Panc1 (cell line): ENCODE measurements at places on chromosomes 11 and 22.
A peak's percentile ranks its signal among the peaks of the same experiment; 100 is the strongest.

DNA sequence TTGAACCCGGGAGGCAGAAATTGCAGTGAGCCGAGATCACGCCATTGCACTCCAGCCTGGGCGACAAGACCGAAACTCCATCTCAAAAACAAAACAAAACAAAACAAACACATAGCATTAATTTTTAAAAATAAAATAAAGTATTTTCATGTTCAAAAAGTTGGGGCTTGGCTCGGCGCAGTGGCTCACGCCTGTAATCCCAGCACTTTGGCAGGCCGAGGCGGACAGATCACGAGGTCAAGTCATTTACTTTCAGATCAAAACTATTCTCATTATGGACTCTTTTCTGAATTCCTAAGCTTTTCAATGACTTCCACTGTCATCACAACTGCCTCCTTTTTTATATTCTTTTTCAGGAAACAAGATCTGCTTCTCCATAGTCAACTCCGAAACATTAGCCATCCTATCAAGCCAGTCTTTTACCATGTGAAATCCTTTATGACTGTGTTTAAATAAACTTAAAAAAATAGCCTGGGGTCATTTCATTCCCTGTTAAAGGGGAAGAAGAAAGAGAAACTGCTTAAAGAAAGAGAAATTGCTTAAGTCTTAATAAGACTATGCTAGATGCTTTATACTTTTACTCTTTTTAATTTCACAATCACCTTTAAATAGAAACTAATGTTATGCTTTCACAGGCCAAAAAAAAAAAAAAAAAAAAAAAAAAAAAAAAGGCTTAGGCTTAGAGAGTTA is 13.1 kb upstream of the CHRNA10 start:
- no peak for DNase-seq

GRCh38 chr11:12810568-12810894 is 136.3 kb downstream of the TEAD1 start:
- DNase-seq: no peak

DNA sequence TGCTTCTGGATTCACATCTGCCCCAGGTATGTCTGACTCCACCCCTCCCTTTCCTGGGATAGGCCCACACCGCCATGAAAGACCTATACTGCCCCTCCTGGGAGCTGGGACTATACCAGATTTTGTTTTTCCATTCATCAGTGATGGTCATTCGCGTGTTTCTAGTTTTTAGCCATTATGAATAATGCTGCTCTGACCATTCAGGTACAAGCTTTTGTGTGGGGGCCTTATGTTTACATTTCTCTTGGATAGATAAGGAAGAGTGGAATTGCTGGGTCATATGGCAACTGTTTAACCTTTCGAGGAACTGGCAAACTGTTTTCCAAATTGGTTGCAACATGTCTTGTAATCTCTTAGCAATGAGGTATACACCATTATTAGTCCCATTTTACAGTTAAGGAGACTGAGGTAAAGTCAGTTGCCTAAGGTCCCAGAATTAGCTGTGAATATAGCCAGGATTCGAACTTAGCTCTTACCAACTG is 1.2 kb upstream of the TBC1D10A start:
- no peak for DNase-seq

GRCh38 chr11:7833527-7833926 is 36.8 kb upstream of the OR5P2 start:
- no peak for DNase-seq

GRCh38 chr11:44775366-44775984 is 48.7 kb downstream of the TSPAN18 start:
- DNase-seq: peak; percentile 27

DNA sequence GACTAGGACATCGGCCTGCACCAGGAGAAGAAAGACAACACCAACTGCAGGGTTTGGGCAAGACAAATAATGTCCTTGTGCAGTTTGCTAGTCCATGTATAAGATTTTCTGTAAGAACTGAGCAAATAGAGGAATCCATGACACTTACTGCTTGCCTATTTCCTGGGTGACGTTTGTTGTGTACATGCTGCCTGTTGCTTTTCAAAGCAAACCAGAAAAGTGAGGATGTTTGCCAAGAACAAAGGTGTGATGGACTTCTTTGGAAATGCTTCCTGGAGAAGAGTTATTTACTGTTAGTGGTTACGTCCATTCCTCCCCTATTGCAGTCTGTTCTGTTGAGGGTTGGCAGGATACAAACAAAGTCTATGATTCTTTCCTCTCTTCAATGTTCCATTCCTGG is 126.5 kb downstream of the CASP12 start:
- DNase-seq: no peak

- DNase-seq: no peak
Observed at GRCh38 chr11:128624269-128625175, 37.2 kb upstream of the ETS1 start.

- no peak for DNase-seq
Observed at GRCh38 chr22:34072585-34072984, 152.3 kb upstream of the LARGE1 start.

GRCh38 chr22:40233886-40234285 is 56.2 kb downstream of the TNRC6B start:
- no peak for DNase-seq

DNA sequence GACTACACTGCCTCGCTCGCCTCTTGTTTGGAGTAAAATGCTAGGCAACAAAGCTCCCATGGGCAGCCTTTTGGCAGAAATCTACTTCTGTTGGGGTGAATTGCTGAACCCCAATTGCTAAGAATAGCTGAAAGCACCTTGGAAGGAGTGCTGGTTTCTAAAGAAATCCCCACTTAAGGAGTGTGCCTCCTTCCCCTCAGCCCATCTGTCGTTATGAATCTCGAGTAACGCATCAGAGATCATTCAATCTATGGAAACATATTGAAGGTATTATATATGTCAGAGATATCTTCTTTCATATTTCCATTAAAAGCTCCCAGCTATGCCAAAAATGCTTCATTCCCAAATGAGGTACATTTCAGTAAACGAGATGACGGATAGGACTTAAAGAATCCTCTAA is 229.6 kb upstream of the BLID start:
- DNase-seq: no peak

DNA sequence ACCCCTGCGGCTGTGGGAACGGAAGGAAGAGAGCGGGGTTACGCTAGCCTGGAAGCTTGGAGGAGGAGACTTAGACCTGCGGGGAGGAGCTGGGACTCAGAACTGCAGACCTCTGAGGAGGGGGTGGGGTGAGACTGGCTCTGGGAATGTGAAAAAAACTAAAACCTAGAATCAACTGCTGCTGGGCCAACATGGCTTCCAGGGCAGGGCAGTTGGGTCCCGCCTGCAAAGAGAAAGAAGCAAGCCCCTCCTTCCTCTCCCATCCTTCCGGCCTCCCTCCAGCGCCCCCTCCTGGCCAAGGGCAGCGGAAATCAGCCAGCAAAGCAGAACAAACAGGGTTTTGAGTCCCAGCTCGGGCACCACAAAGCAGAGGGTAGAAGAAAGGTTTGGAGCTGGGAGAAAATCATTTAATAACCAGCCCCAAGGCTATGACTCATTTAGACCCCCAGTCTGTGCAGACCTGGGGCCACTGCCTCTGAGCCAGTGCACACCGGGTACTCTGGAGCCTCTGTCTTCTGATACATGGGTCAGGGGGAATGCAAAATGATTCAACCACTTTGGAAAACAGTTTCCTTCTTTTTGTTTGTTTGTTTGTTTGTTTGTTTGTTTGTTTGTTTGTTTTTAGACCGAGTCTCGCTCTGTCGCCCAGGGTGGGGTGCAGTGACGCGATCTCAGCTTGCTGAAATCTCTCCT is 7.3 kb upstream of the NCF4 start:
- DNase-seq: no peak

GRCh38 chr11:99333621-99334020 is 312.9 kb downstream of the CNTN5 start:
- no peak for DNase-seq

- no peak for DNase-seq
Observed at GRCh38 chr11:69317401-69318092, 23.6 kb downstream of the MYEOV start.

GRCh38 chr22:22721681-22722354 is 77.4 kb downstream of the GGTLC2 start:
- no peak for DNase-seq

DNA sequence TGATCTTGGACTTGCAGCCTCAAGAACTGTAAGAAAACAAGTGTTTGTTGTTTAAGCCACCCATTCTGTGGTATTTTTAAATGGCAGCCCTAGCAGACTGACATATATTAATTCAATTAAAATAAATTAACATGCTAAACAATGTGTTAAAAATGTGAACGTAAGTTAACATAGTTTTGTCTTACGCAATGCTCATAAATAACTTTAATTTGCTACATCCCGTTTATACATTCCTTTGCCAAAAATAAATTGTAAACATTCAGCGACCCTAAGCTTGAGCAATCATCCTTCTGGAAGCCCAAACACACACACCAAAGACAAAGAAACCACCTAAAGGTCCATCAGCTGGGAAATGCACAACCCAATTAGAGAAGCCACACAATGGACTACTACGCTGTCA is 70.4 kb downstream of the CELSR1 start:
- DNase-seq: no peak
